Renal cortex interstitium (tissue), 15 donors: ENCODE measurements at places on chromosomes 5 and 9.

- no peak for DNase-seq
These were observed 43.5 kb downstream of the PNPLA7 start for GRCh38 chr9:137506702-137507171.

DNA sequence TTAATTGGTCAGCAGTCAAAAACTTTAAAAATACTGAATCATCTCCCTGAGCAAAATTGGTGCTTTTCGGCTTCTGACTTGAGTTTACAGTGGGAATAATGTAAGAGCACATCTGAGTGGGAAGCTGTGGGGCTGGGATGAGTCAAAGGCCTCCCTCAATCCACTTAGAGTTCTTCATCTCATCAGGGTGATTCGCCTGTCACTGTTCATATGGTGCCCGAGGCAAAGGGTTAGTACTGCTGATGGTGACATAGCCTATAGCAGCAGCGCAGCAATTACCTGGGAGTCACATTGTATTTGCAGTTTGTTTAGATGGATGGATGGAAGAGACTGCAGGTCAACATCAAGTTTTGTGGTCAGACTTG lies 113.8 kb upstream of the ZNF608 start:
- DNase-seq = no peak

DNA sequence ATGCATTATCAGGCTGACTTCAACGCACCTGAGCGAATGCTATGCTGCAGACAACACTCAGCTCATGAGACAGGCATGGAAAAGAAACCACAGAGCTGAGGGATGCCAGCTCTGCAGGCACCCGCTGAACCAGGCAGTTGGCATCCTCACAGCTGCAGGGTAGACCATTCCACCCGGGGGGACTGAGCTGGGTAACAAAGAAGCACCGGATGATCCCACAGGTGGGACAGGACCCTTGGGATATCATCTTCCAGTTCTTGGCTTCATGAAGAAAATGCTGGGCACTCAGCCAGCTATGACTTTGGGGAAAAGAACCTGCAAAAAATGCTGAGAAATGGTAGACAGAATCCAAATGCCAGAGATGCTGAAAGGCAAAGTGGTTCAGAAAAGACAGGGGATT lies 9.6 kb downstream of the EPB41L4B start:
- no peak for DNase-seq

- no peak for DNase-seq
These were observed 123.1 kb downstream of the ADCY2 start for GRCh38 chr5:7518947-7519560.

DNA sequence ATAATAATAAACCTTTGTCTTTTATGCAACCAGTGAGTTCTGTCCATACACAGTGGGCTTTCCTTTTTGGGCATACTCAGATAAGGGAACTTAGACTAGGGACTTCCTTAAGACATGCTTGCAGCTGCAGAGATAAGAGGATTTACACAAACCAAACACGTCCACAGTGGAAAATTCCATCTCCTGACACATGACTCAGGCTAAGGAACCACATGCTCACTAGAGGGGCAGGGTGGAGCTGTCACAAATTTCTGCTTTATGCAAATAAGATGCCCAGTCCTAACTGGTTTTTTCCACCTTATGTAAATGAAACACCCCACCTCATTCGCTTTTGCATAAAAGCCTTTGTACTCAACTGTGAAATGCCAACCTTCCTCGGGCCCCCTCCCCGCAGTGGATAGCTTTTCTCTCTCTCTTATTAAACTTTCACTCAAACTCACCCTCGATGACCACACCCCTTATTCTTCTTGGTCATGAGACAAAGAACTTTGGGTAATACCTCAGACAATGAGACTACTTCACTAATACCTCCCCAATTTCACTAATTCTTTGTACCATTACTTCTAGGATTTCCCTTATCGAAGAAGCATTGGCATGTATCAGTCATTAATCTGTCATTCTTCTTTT lies 170.3 kb upstream of the FTMT start:
- no peak for DNase-seq
